ENCODE measurements at places on chromosomes 1 and 21.

DNA sequence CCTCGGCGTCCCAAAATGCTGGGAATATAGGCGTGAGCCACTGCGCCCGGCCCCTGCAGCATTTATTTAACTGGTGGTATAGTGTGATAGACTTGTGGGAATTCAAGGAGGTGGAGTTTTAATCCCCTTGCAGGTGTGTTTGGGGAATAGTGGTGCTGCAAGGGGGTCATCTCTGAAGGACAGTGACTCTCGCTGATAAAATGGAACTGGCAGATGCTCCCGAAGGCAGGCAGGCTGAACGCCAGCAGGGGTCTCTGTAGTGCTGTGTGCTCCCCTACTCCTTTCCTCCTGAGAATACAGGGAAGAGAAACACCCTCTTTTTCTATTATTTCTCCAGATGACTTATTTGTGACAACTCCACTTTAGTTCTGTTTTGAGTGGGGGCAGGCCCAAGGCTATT lies 4.0 kb downstream of the OSCP1 start:
- DNase-seq, result no peak

DNA sequence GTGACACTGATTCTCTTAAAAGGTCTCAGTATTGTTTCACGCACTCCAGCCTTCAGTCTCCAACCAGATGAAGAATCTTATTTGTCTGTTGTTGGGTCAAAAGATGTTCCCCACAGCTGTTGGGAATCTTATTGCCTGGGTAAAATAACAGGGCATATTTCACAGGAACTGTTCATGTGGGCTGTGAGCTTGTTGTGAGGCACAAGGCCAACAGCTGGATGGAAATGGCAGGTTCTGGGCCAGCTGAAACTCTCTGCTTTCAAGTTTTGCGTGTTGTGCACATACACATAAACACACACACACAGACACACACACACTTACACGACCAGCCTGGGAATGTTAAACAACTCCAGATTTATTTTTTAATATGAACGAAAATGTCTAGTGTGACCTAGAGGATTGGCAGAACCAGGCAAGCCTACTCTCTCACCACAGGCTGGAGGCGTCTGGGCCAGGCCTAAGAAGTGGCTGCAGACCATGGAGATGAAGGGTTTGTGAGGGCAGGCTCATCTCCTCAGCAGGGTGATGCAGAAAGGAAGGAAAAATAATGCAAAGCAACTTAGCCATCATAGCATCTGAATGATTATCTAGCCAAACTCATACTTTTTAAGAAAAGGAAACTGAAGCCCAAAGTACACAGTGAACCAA lies 357.0 kb downstream of the TTLL7 start:
- peak; percentile 14 for DNase-seq

GRCh38 chr1:7621334-7622219 lies 149.5 kb upstream of the VAMP3 start:
- no peak for DNase-seq

DNA sequence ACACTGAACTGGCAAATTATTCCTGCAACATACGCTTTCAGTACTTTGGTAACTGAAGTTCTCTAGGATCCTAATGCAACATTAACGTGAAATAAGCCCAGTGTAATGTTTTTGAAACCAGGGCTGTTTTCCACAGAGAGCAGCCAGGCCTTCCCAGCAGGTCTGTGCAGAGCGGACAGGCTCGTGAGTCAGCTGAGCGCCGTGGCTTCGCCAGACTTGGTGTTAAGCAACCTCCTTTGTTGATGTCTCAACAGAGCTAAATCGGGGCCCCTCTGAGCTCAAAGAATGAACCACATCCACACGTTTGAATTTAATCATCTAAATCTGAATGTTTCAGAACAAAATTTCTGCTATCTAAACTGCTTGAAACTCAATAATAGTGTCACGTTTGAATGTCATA lies 181.8 kb upstream of the FMN2 start:
- peak; percentile 73 for DNase-seq

DNA sequence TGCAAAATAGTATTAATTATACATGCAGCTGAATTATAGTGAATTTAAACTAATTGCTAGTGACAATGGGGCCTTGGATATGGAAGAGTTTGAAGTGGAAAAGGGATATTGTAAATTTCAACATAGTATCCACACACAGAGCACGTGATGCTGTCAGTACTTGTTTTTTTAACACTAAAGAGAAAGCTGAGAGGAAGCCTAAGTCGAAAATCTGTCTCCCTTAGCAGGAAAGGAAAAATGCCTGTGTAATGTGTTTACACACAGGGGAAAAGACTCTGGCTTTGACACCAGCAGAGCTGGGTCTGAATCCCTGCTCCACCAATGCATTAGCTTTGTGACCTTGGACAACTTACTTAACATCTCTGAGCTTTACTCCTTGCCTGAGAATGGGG lies 42.6 kb downstream of the PCSK9 start:
- no peak for DNase-seq

- no peak for DNase-seq
These were observed 15.3 kb downstream of the MAN1C1 start for GRCh38 chr1:25631750-25632485.

DNA sequence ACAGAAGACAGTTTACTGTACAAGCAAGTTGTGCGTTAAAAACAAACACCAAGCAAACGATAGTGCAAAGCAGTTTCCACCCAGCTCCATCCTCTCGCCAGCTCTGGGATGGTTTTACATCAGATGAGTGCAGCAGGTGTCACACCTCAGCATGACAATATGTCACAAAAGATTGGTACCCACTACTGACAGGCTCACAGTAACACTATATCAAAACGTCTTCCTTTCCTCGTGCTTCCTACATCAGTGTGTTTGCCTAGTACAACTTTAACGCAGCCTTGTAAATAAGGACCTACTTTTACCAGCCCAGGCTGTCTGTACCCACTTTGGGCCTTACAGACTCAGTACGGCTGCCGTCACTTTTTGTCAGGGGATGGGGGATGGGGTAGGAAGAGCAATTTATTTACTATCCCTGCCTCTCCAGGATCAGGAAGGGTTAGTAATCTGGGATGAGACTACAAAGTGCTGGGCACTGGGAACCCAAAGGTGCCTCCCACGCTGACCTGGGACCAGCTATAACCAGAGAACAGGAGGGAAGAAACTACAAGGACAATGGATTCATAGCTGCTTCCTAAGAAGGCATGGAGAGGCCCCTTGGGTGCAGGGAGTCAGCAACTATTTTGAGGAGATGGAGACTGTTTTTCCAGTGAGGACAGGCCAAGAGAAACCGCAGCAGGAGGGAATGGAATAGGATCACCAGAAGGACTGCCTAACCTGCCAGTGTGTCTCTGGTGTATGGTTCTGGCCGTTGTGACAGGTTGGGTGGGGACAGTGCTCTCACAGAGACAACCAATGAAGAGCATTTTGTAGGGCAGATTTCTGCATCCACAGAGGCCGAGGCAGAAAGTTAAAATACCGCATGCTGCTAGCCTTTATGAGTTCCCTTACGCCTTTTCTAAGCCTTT lies 30.2 kb downstream of the RUNX3 start:
- no peak for DNase-seq

DNA sequence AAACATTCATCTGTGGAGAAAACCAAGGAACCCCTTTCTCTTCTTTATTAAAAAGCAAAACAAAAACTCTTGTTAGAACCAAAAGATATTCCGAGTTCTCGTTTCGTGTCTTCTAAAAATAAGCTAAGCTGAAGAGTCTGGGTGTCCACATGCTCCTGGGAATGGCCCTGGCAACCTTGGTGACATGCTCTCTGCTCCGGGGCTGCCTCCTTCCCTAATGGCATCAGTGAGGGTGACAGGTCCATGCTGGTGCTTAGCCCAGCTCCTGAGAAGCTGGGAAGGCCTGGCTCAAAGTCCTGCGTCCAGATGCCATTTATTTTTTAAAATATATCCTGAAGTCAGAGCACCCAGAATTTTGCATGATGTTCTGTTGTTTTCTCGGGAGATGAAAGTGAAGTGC lies 24.6 kb upstream of the TRAPPC10 start:
- no peak for DNase-seq

- DNase-seq, result no peak
These were observed 27.5 kb downstream of the RGS8 start for GRCh38 chr1:182656842-182657397.

GRCh38 chr1:69852151-69852550 lies 284.4 kb downstream of the LRRC7 start:
- no peak for DNase-seq

DNA sequence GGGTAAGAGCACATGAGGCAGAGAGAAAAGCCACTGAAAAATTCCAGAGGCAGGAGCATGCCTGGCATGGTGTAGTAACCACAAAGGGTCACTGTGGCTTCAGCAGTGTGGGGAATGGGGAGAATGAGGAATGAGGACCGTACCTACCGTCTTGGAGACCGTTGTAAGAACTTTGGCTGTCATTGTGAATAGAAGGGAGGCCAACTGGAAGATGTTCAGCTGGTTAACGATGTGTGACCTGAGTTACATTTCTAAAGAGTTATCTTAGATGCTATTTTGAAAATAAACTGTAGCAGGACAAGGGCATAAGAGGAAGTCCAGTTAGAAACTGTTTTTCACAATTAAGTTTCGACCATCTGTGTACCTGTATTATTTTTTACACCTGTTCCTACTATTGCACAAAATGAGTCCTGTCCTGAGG lies 365.5 kb upstream of the SGIP1 start:
- no peak for DNase-seq

DNA sequence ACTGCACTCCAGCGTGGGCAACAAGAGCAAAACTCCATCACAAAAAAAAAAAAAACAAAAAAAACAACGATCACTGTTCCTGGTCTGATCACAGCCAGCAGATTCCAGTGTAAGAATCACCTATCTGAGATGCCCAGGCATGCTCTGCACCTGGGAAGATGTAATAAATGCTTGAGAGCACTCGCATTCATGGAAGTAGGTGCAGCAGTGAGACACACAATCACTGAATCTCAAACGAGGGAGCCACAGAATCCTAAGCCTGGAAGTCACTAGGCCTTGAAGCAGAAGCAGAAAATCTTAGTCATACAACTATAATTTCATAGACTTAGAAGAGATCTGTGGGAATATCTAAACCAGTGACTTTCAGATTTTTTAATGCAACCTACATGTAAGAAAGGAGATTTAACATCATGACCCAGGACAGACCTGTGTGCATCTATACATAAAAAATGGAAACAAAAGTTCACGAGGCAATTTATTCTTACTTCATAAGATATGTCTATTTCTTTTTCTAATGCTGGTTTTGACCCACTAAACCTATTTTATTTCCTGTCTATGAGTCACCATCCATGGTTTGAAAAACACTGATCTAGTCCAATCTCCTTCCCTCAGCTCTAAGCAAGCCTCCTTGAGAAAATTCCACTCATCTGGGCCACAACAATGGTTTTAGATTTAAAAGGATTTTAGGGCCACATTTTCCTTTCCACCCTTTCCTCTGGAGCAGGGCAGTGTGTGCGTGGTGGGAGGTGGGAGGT lies 30.4 kb downstream of the RIMS3 start:
- DNase-seq, result no peak

DNA sequence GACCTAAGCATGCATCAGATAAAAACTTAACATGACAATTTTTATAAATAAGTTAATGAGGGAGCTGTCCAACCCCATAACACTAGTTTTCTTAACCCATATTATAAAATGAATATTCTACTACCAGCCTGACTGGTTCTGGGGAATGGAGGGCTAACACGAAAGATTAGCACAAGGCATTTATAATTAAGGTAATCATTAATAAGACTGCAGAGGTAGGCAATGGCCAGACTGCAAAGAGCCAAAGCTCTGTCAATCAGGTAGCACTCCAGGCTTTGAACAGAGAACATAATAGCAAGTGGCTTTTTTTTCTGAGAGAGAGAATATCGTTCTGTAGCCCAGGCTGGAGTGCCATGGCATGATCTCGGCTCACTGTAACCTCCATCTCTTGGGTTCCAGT lies 20.6 kb upstream of the TMEM35B start:
- DNase-seq, result no peak

DNA sequence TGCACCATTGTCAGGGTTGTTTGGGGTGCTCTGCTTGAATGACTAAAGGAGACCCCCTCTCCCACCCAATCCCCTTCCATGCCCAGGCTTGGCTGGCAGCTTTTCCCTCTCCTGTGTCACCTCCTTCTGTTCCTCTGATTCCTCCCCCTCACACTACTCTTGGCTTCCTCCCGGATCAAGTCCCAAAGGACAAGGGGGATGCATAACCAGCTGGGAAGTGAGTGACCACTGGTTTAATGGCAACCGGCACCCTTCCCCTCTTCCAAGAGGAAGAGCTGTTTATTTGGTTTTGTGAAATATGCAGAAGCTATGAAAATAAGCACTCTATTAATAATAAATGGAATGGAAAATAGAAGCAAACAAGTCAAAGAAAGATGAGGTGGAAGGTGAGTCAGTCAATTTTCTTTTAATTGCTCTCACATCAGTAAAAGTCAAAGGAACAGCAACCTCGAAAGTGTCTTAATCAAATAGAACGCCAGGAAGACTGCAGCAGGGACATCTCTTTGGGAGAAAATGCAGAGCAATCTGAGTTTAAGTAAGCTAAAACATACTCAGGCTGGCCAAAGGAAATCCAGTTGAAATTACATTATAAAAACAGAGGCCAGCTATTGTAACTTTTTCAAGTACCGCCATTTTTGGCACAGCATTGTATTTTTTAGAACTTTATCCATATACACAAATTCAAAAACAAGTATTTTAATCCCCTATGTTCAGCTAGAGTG lies 322.5 kb downstream of the SIPA1L2 start:
- no peak for DNase-seq

- no peak for DNase-seq
These were observed 17.1 kb downstream of the MORC3 start for GRCh38 chr21:36337099-36337509.

- DNase-seq, result no peak
These were observed 49.6 kb upstream of the EDEM3 start for GRCh38 chr1:184804220-184804619.

GRCh38 chr1:89518221-89518631 lies 6.4 kb upstream of the LRRC8B start:
- DNase-seq, result no peak

DNA sequence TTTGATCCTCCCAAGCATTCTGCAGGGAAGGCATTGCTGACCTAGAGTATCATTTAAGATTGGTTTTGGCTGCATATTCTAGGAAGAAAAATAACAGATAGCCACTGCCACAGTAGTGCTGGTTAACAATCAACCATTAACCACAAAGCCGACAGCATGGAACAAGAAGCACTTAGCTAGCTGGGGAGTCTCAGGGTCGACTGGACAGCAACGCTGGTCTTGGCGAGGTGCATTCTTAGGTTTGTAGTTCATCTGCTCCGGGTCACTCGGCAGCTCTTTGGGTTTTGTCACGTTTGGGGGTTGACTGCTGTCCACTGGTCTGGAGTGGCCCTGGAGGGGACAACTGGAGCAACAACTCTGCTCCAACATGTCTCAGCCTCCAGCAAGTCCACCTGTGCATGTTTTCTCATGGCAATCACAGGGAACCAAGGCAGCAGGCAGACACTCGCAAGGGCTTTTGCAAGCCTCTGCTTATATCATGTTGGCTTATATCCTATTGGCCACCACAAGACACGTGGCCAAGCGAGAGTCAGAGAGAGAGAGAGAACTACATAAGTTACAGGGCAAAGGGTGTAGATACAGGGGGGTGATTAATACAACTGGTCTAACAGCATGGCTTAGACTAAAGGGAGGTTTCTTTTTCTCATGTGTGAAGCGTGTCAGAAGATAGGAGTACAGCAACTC lies 99.5 kb downstream of the LACTBL1 start:
- DNase-seq, result no peak
